ENCODE measurements at places on chromosomes 5 and 9. TPM values are rescaled to one million over a fixed set of nuclear protein-coding genes. Genes with fewer than 3 reads are reported as not detected.

PRDM9 gene
- total RNA-seq = not detected

SLC46A2 gene
- total RNA-seq = not detected

TRIM36 gene
- 0.47 TPM for total RNA-seq

DNA sequence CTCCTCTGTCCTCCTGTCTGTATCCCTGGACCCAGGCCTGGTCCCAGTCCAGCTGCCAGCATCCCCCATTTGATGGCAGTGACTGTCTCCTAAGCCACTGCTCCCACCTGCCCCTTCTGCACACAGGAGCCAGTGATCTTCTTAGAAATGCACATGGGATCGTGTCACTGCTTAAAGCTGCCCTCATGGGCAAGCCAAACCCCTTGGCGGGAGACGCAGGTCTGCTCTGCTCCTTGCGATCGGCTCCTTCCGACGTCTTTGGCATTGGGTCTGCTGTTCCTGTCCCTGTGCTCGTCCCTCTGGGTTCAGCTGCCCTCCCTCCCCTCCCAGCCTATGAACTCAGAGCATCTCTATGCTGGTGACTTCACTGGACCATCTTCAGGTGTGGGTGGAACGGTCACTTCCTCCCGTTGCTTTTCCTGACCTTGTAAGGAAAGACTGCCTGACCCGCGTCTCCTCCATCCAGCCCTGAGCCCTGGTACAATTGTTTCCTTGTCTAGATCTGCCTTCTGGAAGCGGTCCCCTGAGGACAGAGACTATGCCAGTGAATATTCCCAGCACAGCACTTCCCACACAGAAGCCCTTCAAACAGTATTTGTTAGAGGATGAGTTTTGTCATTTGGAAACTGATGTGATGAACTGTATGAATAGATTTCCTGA, 116.5 kb downstream of the ZNF354C start:
- H3K4me3 ChIP-seq = no peak overlapping the region
- no peaks in the 10 kb centered on the region for H3K27me3 ChIP-seq
- no peak overlapping the region for H3K27ac ChIP-seq
- H3K36me3 ChIP-seq = no peaks in the 10 kb centered on the region
- DNase-seq = no peak

GPX3 gene
- total RNA-seq = 72.9 TPM

DNA sequence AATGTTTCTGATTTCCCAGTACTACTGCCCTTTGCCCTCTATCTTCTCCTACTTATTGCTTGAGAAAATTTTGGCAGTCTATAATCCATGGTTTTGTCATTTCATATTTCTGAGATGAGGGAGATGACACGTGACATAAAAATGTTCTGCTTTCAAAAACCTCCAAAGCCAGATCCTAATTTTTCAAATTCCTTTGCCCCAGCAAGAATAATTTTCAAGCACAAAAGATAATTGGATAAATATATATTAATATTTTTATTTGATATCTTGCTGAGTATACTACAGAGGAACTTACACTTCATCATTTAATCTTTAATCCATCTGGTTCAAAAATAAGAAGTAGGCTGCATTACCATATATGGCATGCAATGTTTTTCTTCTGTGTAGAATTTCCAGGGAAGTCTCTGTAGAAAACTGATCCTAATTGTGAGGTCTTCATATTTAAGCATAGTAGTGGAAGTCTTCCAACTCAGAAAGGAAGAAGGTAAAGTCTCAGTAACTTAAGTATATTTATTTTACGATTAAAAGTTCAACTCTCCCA, 1738.8 kb downstream of the EFNA5 start:
- no peaks in the 10 kb centered on the region for H3K27me3 ChIP-seq
- no peak for DNase-seq
- H3K4me1 ChIP-seq = no peaks in the 10 kb centered on the region
- no peaks in the 10 kb centered on the region for H3K36me3 ChIP-seq
- H3K27ac ChIP-seq = no peak overlapping the region

ORM2 gene
- total RNA-seq = 4,866 TPM

GRCh38 chr5:143431789-143432188, 28.3 kb upstream of the NR3C1 start:
- peak overlapping the region; percentile 86 for H3K4me3 ChIP-seq
- DNase-seq = no peak
- H3K27ac ChIP-seq = peak overlapping the region; percentile 75
- H3K4me1 ChIP-seq = peaks cover 41% of the 10 kb centered on the region
- peaks cover 3% of the 10 kb centered on the region for H3K36me3 ChIP-seq

GRCh38 chr5:90866915-90867731, 308.5 kb downstream of the ADGRV1 start:
- H3K27ac ChIP-seq = peak overlapping the region; percentile 95
- no peaks in the 10 kb centered on the region for H3K36me3 ChIP-seq
- no peaks in the 10 kb centered on the region for H3K4me1 ChIP-seq

- no peaks in the 10 kb centered on the region for H3K27me3 ChIP-seq
- no peaks in the 10 kb centered on the region for H3K36me3 ChIP-seq
- H3K27ac ChIP-seq = peak overlapping the region; percentile 97
These were observed 38.8 kb upstream of the GLRX start for GRCh38 chr5:95861221-95861863.

DNA sequence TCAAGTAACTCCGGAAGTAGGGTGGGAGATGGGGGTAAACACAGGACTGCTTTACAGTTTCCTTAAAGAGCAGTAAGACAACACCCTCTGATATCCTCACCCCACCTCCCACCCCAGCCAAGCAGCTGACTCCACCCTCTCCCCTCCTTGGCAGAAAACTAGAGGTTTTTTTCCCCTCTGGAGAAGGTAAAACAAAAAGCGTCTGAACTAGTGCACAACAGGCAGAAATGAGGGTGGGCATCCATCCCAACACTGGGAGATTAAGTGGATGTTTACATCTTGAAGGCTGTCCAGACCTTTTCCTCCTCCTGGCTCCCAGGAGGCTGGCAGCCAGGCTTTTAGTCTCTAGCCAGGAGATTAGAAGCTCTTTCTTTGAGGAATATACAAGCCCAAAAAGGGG, 13.9 kb upstream of the CTNNAL1 start:
- no peaks in the 10 kb centered on the region for H3K27me3 ChIP-seq
- H3K27ac ChIP-seq = no peak overlapping the region
- H3K4me1 ChIP-seq = peaks cover 4% of the 10 kb centered on the region
- H3K4me3 ChIP-seq = no peak overlapping the region
- peaks cover 8% of the 10 kb centered on the region for H3K36me3 ChIP-seq
- DNase-seq = no peak

DNA sequence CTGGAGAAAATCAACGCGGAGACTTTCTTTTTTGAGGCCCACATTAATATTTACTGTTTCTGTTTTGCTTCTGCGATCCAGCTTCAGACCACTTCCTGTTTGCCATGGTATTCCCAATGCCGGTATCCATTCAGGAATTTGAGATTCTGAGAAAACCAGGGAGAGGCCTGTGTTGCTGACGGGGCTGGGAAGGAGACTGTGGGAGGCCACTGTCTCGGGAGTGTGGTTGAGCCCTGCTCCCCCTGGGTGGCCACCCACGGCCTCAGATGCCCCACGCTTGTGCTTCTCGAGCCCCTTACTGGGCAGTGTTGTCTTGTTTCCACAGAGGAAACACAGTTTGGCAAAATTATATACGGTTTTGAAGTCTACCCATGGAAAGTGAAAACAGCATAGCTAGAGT, 403.6 kb upstream of the IRX2 start:
- H3K27me3 ChIP-seq = no peaks in the 10 kb centered on the region
- H3K36me3 ChIP-seq = no peaks in the 10 kb centered on the region
- no peaks in the 10 kb centered on the region for H3K4me1 ChIP-seq
- no peak for DNase-seq

SV2C gene
- total RNA-seq = under 0.01 TPM

PRUNE2 gene
- total RNA-seq = 1.4 TPM

FOXD4L4 gene
- total RNA-seq = 0.50 TPM

GRCh38 chr5:123907349-123907748, 395.4 kb downstream of the CSNK1G3 start:
- H3K27ac ChIP-seq = no peak overlapping the region
- H3K27me3 ChIP-seq = no peaks in the 10 kb centered on the region
- no peaks in the 10 kb centered on the region for H3K36me3 ChIP-seq
- no peak overlapping the region for H3K4me3 ChIP-seq

GRCh38 chr5:93800988-93801811, 59.8 kb upstream of the POU5F2 start:
- H3K36me3 ChIP-seq = no peaks in the 10 kb centered on the region
- no peak overlapping the region for H3K4me3 ChIP-seq
- no peak for DNase-seq
- H3K27ac ChIP-seq = no peak overlapping the region
- H3K27me3 ChIP-seq = no peaks in the 10 kb centered on the region

- DNase-seq = no peak
- H3K27me3 ChIP-seq = no peaks in the 10 kb centered on the region
- H3K36me3 ChIP-seq = no peaks in the 10 kb centered on the region
- H3K27ac ChIP-seq = no peak overlapping the region
These were observed 162.9 kb upstream of the ACOT12 start for GRCh38 chr5:81556809-81557208.

GRCh38 chr5:93117751-93118531, 463.1 kb downstream of the NR2F1-AS1 start:
- H3K4me1 ChIP-seq = no peaks in the 10 kb centered on the region
- no peaks in the 10 kb centered on the region for H3K36me3 ChIP-seq
- DNase-seq = no peak
- no peaks in the 10 kb centered on the region for H3K27me3 ChIP-seq
- H3K4me3 ChIP-seq = no peak overlapping the region

DNA sequence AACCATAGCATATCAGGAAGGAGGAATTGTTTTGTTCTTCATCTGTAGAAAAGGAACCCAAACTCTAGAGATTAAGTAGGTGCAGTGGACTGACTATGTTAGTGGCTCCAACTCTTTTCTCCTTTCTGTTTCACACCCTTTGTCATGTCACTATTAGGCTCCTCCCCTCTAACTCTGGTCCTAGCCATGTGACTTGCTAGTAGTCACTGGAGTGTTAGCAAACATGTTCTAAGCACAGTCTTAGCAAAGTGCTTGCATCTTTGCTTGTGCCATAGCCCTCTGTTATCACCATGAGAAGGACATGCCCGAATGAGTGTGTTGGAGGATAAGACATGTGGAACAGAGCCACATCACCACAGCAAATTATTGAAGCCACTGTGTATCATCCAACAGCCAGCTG, 55.4 kb upstream of the PPP3R2 start:
- H3K27me3 ChIP-seq = no peaks in the 10 kb centered on the region
- H3K4me3 ChIP-seq = no peak overlapping the region
- no peaks in the 10 kb centered on the region for H3K36me3 ChIP-seq
- peaks cover 2% of the 10 kb centered on the region for H3K4me1 ChIP-seq
- no peak overlapping the region for H3K27ac ChIP-seq

- no peaks in the 10 kb centered on the region for H3K36me3 ChIP-seq
- no peak for DNase-seq
- no peak overlapping the region for H3K27ac ChIP-seq
- H3K4me1 ChIP-seq = no peaks in the 10 kb centered on the region
- H3K27me3 ChIP-seq = no peaks in the 10 kb centered on the region
- H3K4me3 ChIP-seq = no peak overlapping the region
These were observed 658.1 kb upstream of the CHD1 start for GRCh38 chr5:99586878-99587277.

ARL14EPL gene
- not detected for total RNA-seq

DNA sequence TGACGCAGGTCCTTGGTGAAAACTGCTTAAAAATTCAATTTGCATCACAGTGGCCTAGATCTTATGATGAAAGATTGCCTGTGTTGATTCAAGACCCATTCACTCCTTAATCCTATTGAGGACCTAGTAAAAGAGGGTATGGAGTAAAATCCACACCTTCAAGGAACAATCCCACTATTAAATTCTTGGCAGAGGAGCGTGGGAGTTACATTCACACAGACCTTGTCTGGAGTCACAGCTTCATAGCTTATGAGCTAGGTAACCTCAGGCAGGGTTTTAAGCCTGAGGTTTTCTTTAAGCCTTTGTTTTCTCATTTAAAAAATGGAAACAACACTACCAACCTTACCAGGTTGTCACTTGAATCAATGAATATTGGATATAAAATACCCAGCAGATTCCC, 566.5 kb upstream of the ZNF462 start:
- H3K4me3 ChIP-seq = no peak overlapping the region
- H3K27ac ChIP-seq = no peak overlapping the region
- no peaks in the 10 kb centered on the region for H3K27me3 ChIP-seq
- no peaks in the 10 kb centered on the region for H3K36me3 ChIP-seq
- no peak for DNase-seq
- H3K4me1 ChIP-seq = no peaks in the 10 kb centered on the region

MELK gene
- 0.08 TPM for total RNA-seq

BTNL8 gene
- total RNA-seq = 0.14 TPM

- H3K4me1 ChIP-seq = peaks cover 3% of the 10 kb centered on the region
- no peak overlapping the region for H3K27ac ChIP-seq
- no peaks in the 10 kb centered on the region for H3K36me3 ChIP-seq
These were observed 29.6 kb downstream of the PAX5 start for GRCh38 chr9:37004424-37004935.

- DNase-seq = peak; percentile 34
- no peaks in the 10 kb centered on the region for H3K36me3 ChIP-seq
- no peaks in the 10 kb centered on the region for H3K4me1 ChIP-seq
- no peak overlapping the region for H3K27ac ChIP-seq
- H3K27me3 ChIP-seq = no peaks in the 10 kb centered on the region
- H3K4me3 ChIP-seq = no peak overlapping the region
These were observed 24.1 kb downstream of the PHF2 start for GRCh38 chr9:93600504-93600903.

DNA sequence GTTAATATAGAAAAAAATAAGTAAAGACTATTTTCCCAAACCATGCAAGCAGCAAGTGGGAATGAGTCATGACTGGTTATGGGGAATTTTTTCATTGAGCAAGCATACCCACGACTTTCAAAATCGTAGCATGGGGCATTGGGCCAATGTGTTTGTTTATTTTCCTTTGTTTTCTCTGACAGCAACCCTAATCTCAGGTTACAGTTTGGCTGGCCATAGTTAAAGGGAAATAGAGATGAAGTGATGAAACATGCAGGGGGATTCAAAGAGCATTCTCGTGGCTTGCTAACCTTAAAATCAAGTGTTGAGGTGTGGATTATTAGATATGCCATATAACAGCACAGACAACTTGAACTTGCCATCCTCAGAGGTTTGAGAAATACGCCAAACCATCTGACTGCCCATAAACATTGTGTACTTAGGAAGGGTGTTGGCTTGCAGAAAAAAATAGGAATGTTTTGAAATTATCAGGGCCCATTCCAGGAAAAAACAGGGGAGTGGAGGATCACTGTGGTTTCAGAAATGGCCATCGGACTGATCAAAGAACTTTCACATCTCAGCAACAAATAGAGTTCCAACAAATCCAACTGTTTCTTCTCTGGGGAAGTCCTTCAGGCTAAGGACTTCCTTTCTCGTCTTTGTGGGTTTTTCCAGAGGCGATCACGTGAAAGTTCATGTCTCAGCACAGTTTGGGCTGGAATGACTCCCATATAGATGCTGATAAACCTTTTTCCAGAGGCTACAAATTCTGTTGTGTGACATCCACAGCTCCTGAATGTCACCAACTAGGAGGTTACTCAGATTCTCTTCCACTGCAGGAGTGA, 259.1 kb downstream of the SYK start:
- H3K27me3 ChIP-seq = no peaks in the 10 kb centered on the region
- H3K36me3 ChIP-seq = no peaks in the 10 kb centered on the region
- peak overlapping the region; percentile 91 for H3K27ac ChIP-seq
- peak; percentile 36 for DNase-seq

- H3K27ac ChIP-seq = no peak overlapping the region
- DNase-seq = no peak
- H3K4me3 ChIP-seq = no peak overlapping the region
- no peaks in the 10 kb centered on the region for H3K36me3 ChIP-seq
- H3K27me3 ChIP-seq = no peaks in the 10 kb centered on the region
These were observed 63.6 kb downstream of the INIP start for GRCh38 chr9:112654282-112654681.

GRCh38 chr9:121763561-121764370, 112.3 kb downstream of the DAB2IP start:
- DNase-seq = no peak
- H3K36me3 ChIP-seq = peaks cover 17% of the 10 kb centered on the region
- H3K4me3 ChIP-seq = no peak overlapping the region
- H3K27me3 ChIP-seq = no peaks in the 10 kb centered on the region
- peaks cover 3% of the 10 kb centered on the region for H3K4me1 ChIP-seq
- H3K27ac ChIP-seq = no peak overlapping the region

All from liver (tissue), 10 donors.